ENCODE measurements at places on chromosomes 5 and 9.

DNA sequence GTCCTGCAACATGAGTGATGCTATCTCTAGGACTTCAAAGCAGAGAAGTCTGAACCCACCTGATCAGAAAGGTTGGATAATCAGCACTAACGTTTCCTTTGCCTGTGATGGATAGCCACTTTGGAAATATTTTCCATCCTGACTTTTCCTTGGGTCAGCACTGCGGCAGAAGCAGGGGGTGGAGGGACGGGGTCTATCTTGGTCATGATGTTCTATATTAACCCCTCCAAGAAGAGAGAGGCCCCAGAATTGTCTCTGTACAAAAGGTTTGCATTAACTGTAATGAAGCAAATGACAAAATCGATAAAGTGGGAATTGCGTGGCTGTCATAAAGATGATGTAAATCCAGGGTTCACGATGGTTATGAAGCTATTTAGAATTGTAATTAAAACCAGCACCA lies 279.8 kb upstream of the PANK3 start:
- no peak for DNase-seq

DNA sequence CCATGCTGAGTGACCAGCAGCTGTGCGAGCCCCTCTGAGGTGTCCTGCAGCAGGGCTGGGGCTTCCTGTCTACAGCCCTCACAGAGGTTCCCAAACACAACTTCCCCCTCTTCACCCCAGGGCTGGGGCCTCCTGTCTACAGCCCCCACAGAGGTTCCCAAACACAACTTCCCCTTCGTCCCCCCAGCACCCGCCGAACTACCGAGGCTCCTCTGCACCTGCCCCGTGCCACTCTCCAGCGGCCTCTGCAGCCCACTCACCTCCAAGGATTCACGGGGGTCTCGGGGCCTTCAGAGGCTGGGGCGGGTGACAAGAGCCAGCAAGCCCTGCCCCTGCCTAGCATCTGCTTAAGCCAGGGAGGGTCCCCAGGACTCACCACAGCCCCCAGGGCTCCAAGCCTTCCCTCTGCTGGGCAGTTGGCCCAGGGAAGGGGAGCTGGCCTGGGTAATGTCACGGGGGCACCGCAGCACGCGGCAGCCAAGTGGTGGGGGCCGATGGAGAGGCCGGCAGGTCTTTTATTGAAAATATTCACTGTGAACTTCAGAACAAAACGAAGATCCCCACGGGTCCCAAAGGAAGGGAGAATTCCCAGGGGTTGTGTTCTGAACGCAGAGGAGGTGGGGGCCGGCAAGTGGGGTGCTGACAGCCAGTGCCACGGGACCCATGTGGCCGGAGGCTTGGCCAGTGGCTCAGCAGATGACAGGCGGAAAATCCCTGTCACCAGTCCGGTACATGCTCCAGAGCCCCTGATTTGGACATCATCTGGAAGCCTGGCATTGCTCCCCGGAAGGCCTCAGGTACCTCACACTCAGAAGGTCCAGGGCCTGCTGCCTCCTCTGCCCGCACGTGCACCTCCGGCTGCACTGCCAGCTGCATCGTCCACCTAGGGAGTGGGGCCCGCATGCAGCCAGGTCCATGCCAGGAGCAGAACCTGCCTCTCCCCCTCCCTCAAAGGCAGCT lies 125.3 kb downstream of the ADAMTS2 start:
- no peak for DNase-seq

GRCh38 chr5:124910354-124911016 lies 164.0 kb upstream of the ZNF608 start:
- no peak for DNase-seq

- no peak for DNase-seq
Measured at GRCh38 chr9:20994486-20994885, 37.0 kb downstream of the HACD4 start.

GRCh38 chr9:128397831-128398230 lies 22.8 kb upstream of the CERCAM start:
- DNase-seq = no peak

DNA sequence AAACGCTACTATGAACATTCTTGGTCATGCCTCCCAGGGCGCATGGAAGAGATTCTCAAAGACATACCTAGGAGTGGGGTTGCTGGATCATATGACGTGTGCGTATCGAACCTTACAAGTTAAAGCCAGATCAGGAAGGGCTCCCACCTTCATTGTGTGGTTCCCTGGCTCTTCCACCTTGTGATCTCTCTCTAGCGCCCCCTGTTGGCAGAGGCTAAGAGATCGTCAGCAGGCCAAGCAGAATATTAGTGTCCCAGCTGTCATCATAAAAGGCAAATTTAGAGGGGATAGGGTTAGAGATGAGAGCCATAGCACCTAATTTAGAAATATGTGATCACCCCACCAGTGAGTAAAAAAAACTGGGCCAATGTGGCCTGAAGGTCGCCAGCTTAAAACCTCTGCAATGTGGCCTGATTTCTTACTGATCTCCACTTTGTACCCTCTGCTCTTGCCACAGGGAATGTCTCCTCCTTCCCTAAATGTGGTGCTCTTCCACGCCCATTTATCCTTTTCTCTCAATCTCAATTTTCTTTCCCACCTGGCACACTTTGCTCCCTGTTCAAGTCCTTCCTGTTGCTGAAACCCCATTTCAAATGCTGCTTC lies 91.7 kb upstream of the SHB start:
- DNase-seq = no peak
